Posterior vena cava (tissue), 2 donors: ENCODE measurements at places on chromosomes 3 and 15. TPM values are rescaled to one million over a fixed set of nuclear protein-coding genes. Genes with fewer than 3 reads are reported as not detected.

Gene GOLGA8Q
- 0.67 TPM for total RNA-seq

Gene KIAA1143
- 26.9 TPM for total RNA-seq

Gene WDR72
- not detected for total RNA-seq

Gene STRIT1
- not detected for total RNA-seq

Gene P2RY1
- total RNA-seq: 4.1 TPM

Gene RASGRF1
- total RNA-seq: 0.09 TPM

Gene KNL1
- total RNA-seq: 0.52 TPM

Gene SYNM
- 863 TPM for total RNA-seq

Gene TEX9
- 2.4 TPM for total RNA-seq

Gene SLC22A14
- total RNA-seq: not detected

Gene NR2E3
- total RNA-seq: 0.19 TPM

Gene RAD18
- total RNA-seq: 8.5 TPM

Gene UACA
- total RNA-seq: 86.6 TPM

Gene RARRES1
- 446 TPM for total RNA-seq

Gene IL5RA
- total RNA-seq: not detected

Gene SHF
- total RNA-seq: 8.5 TPM

Gene MYH15
- 0.05 TPM for total RNA-seq

Gene HAUS2
- 16.1 TPM for total RNA-seq

Gene XYLB
- 6.3 TPM for total RNA-seq

Gene CISH
- total RNA-seq: 12.5 TPM

Gene APOD
- 221 TPM for total RNA-seq
